Naive B cell (primary cell): ENCODE measurements at places on chromosomes 12 and 14. TPM values are rescaled to one million over a fixed set of nuclear protein-coding genes. Genes with fewer than 3 reads are reported as not detected.
A peak's percentile ranks its signal among the peaks of the same experiment; 100 is the strongest.

The FAR2 gene
- polyA plus RNA-seq, result 0.88 TPM

DNA sequence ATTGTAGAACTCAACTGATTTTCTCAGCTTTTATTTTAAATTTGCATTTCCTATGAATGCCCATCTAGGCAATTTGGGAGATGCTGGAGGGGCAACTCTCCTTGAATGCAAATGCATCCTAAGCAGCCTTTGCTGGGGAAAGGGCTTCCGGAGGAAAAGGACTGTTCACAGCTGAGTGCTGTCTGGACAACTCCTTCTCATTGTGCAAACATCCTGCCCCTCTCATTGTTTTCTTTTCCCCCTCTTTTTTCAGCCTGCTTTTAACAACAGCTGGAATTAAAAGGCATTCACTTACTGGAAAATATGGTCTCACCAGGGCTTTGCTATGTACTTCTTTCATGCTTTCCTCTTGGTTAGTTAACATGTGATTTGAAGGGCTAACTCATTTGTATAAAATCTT, 397.8 kb downstream of the FUT8 start:
- H3K4me1 ChIP-seq, result no peaks in the 10 kb centered on the region
- H3K27ac ChIP-seq, result no peak overlapping the region
- no peaks in the 10 kb centered on the region for H3K36me3 ChIP-seq
- H3K27me3 ChIP-seq, result no peaks in the 10 kb centered on the region
- no peak for DNase-seq
- no peak overlapping the region for H3K4me3 ChIP-seq

- no peak overlapping the region for H3K27ac ChIP-seq
- H3K4me3 ChIP-seq, result no peak overlapping the region
- H3K4me1 ChIP-seq, result no peaks in the 10 kb centered on the region
- H3K27me3 ChIP-seq, result peaks cover 11% of the 10 kb centered on the region
Observed at GRCh38 chr14:54040846-54041245, 84.2 kb upstream of the BMP4 start.

GRCh38 chr14:104229534-104230055, 91.2 kb downstream of the KIF26A start:
- no peak overlapping the region for H3K4me3 ChIP-seq
- no peak for DNase-seq
- no peaks in the 10 kb centered on the region for H3K36me3 ChIP-seq
- peaks cover 3% of the 10 kb centered on the region for H3K4me1 ChIP-seq
- H3K27ac ChIP-seq, result no peak overlapping the region
- peaks cover 8% of the 10 kb centered on the region for H3K27me3 ChIP-seq

The TBK1 gene
- 24.5 TPM for polyA plus RNA-seq

The OTUB2 gene
- 0.08 TPM for polyA plus RNA-seq

DNA sequence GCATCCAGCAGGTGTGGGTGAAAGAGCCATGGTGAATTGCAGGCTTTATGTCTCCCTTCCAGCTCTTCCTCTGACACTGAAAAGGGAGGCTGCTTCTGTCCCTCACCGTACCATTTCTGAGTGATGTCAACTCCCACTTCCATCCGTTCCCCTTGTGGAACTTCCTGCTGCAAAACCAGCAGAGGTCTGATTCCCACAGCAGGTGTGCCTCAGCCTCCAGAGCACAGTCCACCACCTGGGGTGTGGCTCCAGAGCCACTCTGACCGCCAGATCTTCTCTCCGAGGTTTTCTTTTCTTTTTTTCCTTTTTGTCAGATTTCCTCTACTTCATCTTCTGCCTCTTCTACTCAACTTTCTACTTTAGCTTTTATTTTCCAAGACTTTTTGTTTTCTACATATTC, 62.7 kb downstream of the CDC42BPB start:
- H3K27ac ChIP-seq, result no peak overlapping the region
- no peak for DNase-seq
- no peaks in the 10 kb centered on the region for H3K4me1 ChIP-seq
- peaks cover 18% of the 10 kb centered on the region for H3K36me3 ChIP-seq
- no peak overlapping the region for H3K4me3 ChIP-seq

- DNase-seq, result no peak
- no peaks in the 10 kb centered on the region for H3K27me3 ChIP-seq
- peaks cover 4% of the 10 kb centered on the region for H3K36me3 ChIP-seq
- H3K27ac ChIP-seq, result peak overlapping the region; percentile 74
Observed at GRCh38 chr14:90274019-90274418, 17.7 kb downstream of the PSMC1 start.

The ASB2 gene
- polyA plus RNA-seq, result not detected

The CLEC1A gene
- not detected for polyA plus RNA-seq
